Stimulated activated CD4-positive, alpha-beta T cell treated with anti-CD3 and anti-CD28 coated beads, Interleukin-1b, Interleukin-23, amount 100 ng/mL, for 4 hours (primary cell): ENCODE measurements at places on chromosomes 16 and 17.
A peak's percentile ranks its signal among the peaks of the same experiment; 100 is the strongest.

GRCh38 chr17:77692571-77693161, 265.8 kb upstream of the TNRC6C start:
- DNase-seq = no peak

DNA sequence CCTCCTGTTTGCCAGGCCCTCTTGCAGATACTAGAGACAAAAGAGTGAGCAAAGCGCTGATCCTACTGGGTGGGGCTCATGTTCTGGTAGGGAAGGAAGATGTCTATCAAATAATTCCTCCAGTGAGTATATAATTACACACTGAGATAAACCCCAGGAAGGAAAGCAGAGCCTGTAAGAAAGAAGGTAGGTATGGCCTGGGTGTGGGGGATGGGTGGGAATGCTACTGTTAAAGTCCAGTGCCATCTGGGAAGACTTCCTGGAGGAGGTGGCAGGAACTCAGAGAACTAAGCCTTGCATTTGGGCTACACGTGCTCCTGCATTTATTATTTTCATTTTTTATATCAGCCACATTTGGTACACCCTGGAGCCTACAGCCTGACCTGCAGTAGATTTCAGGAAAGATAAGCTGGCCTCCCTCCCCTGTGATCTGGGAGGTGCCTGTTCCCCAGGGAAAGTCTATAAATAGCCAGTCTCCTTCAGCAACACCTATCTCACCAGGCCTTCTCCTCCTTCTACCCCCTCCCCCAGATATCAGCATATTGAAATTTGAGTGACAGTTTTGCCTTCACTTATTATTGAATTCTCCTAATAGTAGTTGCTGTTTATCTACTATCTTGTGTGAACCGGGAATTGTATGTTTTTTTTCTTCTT, 11.5 kb downstream of the ATP2C2 start:
- no peak for DNase-seq

GRCh38 chr16:57084257-57084770, 8.1 kb upstream of the CPNE2 start:
- DNase-seq = peak; percentile 54

DNA sequence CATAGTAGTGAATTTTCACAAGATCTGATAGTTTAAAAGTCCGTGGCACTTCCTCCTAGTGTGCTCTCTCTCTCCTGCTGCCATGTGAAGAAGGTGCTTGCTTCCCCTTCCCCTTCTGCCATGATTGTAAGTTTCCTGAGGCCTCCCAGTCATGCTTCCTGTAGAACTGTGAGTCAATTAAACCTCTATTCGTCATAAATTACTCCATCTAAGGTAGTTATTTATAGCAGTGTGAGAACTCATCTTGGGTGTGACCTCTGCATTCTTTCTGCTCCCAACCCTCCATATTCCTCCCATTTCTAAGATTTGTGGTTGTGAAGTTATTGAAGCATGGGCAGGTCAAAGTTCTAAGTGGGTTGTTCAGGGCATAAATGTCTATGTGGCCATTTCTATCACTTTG, 62.1 kb upstream of the ADAMTS18 start:
- no peak for DNase-seq

DNA sequence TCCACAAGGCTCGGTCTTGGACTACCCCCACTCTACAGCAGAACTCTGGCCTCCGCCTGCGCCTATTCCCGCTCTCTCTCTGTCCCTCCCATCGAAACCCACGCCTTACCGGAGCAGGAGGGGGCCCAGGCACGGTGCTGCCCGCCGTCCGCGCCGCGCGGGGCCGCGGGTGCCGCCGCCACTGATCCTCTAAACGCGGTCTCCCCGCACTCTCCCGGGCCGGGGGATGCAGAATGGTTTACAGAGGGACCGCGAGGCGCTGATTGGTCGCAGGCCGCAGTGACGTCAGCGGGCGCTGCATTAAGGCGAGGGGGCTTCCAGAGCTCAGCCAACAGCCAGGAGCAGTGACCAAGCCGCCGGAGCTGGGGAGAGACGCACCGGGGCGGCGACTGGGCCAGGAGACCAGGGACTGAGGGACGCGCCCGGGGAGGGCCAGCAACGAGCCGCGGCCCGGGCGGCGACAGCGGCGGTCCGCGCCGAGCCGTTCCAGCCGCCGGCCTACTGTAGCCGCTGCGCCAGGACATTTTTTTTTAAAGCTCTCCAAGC, 747 bp upstream of the LHX1 start:
- no peak for DNase-seq

DNA sequence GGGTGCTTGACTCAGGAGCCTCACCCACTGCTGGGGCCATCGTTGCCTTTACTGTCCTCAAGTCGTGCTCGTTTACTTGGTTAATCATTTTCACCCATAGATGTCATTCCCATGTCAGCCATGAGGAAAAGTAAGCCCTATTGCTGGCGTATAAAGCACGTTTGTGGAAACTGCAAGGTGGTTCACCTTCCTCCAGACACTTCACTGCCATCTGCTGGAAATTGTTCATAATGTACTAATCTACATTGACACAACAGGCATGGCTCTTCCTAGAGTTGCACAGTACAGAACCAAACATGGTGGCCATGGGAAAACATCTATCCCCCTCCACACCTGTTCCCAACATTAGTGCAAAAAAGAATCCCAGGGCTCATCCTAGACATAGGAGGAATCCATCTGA, 116.6 kb downstream of the ZNF18 start:
- DNase-seq = no peak

DNA sequence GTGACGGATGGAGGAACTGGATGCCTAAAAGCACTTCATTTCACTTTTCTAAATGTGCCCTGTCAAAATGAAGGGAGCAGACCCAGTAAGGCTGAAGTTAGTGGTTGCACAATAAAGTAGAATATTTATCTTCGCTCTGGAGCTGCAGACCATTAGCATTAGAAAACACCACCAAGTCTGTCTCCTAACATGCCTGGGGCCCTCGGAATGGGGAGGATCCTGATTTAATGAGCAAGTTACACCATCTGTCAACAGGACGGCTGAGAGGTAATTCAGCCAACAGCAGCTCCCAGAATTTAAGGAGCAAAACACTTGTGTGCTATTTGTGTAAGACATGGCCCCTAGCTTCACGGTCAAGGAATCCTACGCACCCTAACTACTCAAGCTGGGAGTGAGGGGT, 22.3 kb downstream of the CA10 start:
- no peak for DNase-seq

DNA sequence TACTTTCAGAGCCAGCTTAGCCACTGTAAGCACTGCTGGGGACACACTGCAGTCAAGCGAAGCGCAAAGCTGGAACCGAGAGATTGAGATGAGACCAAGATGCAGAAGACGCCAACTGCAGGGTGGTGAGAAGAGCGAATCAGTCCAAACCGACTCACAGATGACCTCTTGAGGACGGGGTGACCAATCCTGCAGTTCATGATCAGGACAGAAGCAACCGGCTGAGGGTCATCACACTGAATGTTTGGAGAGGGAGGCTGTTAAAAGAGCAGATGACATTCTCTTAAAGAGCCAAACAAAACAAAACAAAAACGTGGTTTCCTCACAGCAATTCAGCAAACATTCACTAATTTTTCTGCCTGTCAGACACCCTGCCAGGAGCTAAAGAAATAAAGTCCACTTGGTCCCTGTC, 8.5 kb downstream of the HASPIN start:
- DNase-seq = no peak

- DNase-seq = no peak
Observed at GRCh38 chr16:52293204-52293603, 253.7 kb downstream of the TOX3 start.

GRCh38 chr17:56867948-56868376, 34.0 kb downstream of the DGKE start:
- DNase-seq = no peak

DNA sequence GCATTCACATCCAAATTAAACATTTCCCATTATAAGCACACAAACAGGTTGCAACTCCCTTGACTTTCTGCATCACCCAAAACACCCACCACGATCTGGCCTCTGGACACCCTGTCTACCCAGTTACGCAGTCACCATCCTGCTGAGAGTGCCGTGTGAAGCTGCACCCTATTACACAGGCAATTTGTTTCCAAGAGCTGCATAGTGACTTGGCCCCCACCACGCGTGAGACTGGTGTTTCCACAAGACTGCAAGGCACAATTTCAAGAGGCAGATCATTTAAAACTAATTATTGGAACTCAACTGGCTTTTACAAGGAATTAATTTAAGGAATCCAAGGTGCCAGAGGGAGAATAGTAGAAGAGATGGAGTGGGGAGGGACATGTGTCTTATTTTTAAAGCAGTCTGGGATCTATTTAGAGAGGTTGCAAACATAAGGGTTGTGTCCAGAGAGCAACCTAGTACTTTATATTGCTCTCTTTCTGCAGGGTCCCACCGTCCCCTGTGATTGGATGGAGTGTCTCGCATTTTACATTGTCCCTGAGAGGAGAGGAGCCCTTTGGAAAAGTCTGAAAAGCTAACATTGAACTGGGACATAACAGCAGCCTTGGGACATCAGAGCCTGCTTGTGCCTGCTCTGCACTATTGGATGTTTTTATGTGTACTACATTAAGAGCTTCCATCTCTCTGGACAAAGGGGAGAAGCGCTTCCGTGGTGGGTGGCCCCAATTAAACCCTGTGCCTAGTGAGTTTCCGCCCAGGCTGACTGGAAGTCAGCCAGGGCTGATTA, 8.7 kb upstream of the ADAMTS18 start:
- DNase-seq = no peak

GRCh38 chr16:68356919-68357286, 46.1 kb downstream of the PRMT7 start:
- DNase-seq = no peak
